GM04504 (cell line): ENCODE measurements at places on chromosomes 2 and 18.

DNA sequence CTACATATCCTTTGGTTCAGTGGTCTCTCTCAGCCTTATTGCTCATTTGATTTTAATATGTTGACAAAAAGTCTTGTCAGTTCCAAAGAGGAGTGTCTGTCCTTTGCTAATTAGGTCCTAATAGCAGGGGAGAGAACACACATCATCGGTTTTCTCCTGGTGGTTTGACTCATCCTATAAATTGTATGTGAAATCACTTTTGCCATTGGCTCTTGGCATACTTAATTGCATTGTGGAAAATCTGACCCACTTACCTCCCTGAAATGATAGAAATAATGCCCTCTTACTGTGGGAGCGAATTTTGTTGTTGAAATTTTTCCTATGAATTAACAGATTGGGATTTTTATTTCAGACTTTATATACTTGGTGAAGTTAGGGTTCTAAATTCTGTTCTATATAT lies 58.3 kb downstream of the MTCL1 start:
- no peak for DNase-seq

DNA sequence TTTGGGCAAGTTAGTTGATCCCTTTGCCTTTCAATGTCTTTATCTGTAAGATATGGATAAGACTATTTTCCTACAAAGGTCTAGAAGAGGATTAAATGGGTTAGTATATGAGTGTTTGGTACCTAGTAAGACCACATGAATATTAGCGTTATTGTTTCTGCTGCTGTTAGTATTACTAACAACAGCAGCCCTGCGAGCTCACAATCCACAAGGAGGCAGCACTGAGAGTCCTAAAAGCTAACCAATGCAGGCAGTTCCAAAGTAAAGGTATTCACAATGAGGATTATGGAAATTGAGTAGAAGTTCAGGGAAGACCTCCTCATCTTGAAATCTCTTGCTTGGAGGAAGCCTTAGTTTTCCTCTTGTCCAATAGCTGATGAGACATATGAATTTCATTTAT lies 248.9 kb downstream of the TDRD15 start:
- no peak for DNase-seq

DNA sequence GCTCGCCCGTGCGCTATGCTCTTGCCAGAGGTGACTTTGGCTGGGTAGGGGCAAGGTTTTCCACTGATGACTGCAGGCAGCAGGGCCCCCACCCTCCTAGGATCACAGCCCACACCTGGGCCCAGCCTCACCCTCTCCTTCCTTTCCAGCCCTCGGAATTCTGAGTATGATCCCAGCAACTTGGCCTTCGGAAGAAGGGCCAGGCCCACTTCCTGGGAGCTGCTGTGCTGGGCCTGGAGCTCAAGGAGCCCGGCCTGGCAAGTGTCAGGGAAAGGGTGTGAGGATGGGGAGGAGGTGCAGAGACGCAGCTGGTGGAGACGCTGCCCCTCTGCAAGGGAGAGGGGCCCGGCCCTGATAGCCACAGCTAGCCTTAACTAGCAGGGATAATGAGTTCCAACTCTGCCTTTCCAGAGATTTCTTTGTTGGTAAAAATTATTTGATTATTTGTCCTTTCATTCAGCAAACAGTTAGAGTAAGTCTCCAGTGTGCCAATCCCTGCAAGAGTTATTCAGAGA lies 1.7 kb upstream of the CNDP1 start:
- DNase-seq, result no peak

GRCh38 chr2:202426751-202427150 lies 50.6 kb downstream of the BMPR2 start:
- DNase-seq, result no peak

- no peak for DNase-seq
These were observed 273 bp upstream of the NXPH2 start for GRCh38 chr2:138780446-138780880.

DNA sequence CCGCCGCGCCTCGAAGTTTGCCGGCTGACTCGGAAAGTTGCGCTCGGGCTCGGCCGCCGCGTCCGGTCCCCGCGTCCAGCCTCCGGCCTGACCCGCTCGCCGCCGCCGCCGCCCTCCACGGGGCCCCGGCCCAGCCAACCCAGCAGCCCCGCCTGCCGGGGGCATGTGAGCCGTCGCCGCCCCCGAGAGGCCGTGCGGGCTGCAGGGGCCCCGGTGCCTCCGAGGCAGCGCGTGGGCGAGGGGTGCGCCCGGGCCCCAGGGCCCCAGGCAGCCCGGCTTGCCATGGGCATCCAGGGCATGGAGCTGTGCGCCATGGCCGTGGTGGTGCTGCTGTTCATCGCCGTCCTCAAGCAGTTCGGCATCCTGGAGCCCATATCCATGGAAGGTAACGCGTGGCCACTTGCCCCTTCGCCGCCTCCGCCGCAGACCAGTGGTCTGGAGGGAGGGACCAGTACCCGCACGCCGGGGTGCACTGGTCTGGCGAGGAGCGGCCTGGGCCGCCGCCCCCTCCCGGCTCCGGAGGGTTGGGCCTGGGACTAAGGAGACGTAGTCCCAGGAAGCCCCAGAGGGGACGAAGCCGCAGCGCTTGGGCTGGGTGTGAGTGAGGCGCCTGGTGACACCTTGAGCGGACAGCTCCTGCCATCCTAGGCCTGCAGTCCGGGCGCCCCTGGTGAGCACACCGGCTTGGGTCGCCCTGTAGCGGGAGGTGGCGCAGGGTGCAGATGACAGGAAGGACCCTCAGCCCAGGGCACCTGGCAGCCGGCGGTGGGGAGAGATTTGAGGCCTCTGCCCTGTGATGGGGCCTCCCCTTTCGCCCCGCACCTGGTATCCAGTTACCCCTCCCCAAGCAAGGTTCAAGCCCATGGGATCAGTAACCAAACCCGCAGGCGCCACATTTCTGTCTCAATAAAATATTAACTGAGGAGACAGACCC lies 49.9 kb downstream of the KCNIP3 start:
- no peak for DNase-seq

DNA sequence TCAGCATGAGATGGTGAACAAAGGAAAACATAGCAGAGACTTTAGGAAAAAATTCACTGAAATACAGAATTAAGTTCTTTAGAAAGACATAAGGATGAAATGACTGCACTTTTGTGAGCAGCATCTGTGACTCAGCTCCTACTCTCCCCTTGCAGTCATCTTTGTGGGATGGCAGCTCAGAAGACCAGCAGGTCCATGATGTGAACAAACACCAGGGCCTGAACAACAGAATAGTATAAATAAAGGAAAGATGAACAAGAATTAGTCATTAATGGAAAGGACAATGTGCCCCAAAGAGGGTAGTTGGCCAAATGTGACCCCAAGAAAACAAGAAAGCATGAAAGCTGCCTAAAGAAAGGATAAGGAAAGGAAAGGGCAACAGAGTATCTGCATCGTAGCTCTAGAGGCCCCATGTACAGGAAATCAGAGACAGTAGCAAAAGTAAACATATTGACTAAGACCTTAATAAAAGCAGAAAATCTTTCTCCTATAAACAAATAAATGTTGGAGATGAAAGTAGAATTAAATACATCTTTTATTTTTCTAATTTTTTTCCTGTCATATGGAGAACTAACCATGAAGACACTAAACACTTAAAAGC lies 318.0 kb downstream of the ZEB2 start:
- no peak for DNase-seq

GRCh38 chr2:17804358-17804757 lies 11.9 kb upstream of the MSGN1 start:
- DNase-seq, result no peak
